ENCODE measurements at places on chromosomes 16 and 17. TPM values are rescaled to one million over a fixed set of nuclear protein-coding genes. Genes with fewer than 3 reads are reported as not detected.

Gene TMEM100
- total RNA-seq, result 0.25 TPM

Gene MYH1
- not detected for total RNA-seq

Gene SPATA22
- total RNA-seq, result not detected

Gene TBC1D3H
- total RNA-seq, result not detected

Gene BRIP1
- 5.4 TPM for total RNA-seq

Gene MPP3
- total RNA-seq, result 6.7 TPM

Gene SLC9A5
- 0.66 TPM for total RNA-seq

Gene IRX5
- total RNA-seq, result 1.9 TPM

Gene TPSG1
- total RNA-seq, result not detected

Gene OR1A1
- total RNA-seq, result not detected

Gene SMTNL2
- total RNA-seq, result not detected

Gene NPIPB6
- total RNA-seq, result 1.2 TPM

Gene TBC1D3D
- total RNA-seq, result not detected

Gene DHRS7C
- not detected for total RNA-seq

Gene ABCA5
- total RNA-seq, result 7.3 TPM

Gene EXOC3L1
- total RNA-seq, result 0.25 TPM

Measured in aortic smooth muscle cell (primary cell).